ENCODE measurements at places on chromosomes 11 and 22. TPM values are rescaled to one million over a fixed set of nuclear protein-coding genes. Genes with fewer than 3 reads are reported as not detected.

GRCh38 chr11:34072832-34073231 is 21.3 kb downstream of the CAPRIN1 start:
- DNase-seq = no peak

- DNase-seq = no peak
Observed at GRCh38 chr22:40363059-40363458, 7.3 kb upstream of the SGSM3 start.

GRCh38 chr11:86374586-86374985 is at the start of gene CCDC81:
CCDC81 (plus strand) TSS chr11:86374887; CDS start chr11:86375164, 277 bp downstream.
- no peak for DNase-seq

GRCh38 chr11:70891844-70892380 is 360.5 kb downstream of the SHANK2 start:
- no peak for DNase-seq

DNA sequence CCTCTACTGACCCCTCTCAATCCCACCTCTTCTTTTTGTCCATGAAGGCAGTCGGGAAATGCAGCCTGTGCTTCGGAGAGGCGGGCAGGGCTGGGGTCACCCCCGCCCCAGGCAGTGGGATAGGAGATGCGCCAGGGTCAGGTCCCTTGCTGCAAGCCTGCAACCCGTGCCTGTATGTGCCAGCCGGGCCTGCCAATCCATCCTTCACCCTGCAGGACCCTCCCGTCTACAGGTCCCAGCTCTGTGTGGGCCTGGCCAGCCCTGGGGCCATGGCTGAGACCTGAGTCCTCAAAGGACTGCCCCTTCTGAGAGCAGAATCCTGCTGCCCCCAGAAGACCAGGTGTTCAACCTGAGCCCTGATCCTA is 10.9 kb downstream of the ASCL2 start:
- no peak for DNase-seq

- DNase-seq = no peak
Observed at GRCh38 chr11:96524475-96524874, 134.7 kb downstream of the JRKL start.

DNA sequence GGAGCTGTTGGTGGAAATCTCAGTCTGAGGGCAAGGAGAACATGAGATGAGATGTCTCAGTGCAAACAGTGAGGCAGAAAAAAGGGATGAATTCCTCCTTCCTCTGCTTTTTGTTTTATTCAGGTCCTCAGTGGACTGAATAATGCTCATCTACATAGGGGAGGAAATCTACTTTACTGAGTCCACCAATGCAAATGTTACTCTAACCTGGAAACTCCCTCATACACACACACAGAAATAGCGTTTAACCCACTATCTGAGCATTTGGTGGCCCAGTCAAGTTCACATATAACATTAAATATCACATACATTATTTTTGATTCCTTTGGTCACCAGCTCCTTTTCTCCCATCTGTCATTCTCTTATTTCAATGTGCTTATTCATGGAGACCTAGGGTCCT is 418.8 kb downstream of the TMEM135 start:
- no peak for DNase-seq

- no peak for DNase-seq
Observed at GRCh38 chr11:94910270-94910669, 63.1 kb downstream of the CWC15 start.

DNA sequence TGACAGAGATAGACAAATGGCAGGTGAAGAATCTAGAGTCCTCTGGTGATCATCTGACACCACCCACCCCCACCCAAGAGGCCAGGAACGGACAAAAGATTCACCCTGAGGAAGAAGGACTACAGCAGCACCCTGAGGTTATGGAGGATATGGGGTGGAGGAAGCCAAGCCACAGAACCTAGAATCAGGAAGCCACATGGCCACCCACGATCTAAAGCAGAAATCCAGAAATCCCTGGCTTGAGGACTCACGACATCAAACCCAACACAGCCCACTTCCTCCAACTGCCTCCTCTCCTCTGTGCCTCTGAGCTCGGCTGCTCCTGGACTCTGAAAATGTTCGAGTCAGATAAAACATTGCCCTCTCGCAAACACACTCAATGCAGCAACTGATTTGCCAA is 364.3 kb downstream of the SHANK2 start:
- no peak for DNase-seq

GRCh38 chr11:69918938-69919650 is 99.9 kb upstream of the FGF3 start:
- peak; percentile 55 for DNase-seq

DNA sequence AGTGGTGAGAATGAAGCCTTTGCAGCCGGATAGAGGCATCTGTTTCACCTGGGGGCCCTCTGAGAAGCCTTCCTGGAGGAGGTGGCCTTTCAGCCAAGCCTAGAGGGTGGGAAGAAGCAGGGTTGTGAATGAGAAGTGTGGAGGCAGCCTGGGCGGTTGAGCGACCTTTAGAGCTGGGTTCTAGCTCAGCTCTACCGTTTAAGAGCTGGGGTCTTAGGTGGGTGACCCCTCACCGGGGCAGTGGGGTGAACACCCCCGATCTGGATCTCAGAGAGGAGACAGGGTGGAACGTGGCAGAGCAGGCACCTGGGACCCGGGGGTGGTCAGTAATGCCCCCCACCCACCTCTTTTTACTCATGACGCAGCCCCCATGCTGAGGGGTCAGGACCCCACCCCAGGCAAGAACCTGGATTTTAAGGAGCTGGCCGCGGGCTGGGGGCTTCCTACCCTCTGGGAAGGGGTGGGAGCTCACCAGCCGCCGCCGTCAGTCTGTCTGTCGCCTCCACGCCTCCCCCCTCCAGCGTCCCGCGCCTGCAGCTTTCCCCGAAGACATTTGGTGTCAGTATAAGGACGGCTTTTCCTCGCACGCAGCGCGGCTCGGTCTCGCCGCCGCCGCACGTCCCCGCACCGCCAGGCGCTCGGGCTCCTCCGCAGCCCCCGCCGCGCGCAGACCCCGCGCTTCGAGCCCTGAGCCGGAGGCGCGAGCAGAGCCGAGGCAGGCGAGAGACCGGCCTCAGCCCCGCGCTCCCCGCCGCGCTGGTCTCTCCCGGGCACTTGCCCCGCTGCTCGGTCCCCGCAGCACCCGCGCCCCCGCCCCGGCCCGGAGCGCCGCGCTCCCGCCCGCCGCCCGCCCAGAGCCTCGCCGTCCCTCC is 13.3 kb upstream of the CACNA1I start:
- no peak for DNase-seq

GRCh38 chr11:115590254-115590653 is 86.0 kb upstream of the CADM1 start:
- no peak for DNase-seq

- DNase-seq = peak; percentile 66
Observed at GRCh38 chr11:27770576-27770975, 70.3 kb upstream of the BDNF start.

DNA sequence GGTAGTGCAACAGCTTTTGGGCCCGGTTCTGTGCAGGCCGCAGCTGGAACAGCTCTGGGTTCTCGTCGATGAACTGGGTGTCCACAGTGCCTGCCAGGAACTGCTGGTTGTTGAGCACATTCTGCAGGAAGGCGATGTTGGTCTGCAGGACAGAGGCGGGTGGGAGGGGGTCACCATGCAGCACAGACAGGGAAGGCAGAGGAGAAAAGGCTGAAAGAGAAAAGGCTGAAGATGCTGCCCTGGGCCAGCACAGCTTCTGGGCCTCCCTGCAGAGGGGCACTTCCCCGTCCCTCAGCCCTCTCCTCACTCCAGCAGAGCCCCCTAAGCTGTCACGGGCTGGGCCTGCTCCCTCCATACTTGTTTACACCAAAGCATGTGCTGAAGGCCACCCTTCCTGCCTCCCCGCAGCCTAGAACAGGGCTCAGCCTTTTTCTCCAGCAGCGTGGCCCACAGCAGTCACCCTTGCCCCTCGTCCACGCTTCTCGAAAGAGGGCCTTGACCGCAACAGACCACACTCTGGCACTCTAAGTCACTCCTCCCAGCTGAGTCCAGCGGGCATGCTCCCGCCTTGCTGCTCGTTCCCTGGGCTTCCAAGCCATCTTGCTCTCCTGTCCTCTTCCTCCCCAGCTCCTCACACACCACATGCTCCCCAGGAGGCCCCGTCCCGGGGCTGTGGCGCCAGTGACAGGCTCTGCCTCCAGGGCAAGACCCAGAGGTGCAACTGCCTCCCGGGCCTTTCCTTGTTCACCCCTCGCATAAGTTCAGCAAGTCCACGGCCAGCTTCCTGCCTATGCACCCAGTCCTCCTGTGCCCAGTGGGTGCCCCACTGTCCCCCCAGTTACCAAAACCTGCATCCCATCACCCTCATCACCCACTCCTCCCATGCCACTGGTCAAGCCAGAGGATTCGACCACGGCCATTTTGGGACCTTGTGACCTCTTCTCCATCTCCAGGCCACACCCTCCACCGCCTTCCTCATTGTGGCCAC is 3.3 kb upstream of the LRFN4 start:
- no peak for DNase-seq

DNA sequence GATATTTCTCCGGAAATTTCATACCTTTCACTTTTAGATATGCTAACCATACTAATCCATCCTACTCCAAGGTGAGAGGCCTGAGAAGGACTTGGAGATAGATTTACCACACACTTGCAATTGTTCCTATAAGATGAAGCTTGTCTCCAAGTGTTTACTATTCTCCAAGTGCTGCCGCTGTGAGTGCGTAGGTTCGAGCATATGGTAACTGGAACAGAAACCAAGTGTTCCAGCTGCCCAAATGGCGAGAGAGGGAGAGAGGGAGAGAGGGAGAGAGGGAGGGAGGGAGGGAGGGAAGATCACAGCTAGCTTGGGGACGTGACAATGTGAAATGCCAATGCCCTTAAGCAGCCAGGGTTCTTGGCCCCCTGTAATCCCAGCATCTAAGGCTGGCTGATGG is 21.5 kb downstream of the ASCC2 start:
- no peak for DNase-seq

DNA sequence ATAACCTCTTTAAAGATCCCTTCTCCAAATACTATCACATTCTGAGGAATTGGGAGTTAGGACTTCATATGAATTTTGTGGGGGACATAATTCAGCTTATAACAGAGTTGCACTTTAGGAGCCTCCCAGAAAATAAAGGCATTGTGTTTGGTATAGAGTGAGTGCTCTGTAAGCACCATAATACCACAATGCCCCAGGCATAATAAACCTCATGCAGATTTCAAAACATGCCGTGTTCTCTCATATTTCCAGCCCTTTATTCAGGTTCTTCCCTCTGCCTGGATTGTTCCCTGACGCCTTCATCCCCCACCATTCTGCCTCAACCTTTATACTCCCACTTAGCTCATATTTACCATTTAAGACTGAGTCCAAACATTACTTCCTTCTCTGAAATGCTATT is 398.8 kb upstream of the FAT3 start:
- no peak for DNase-seq

- no peak for DNase-seq
Observed at GRCh38 chr22:41844036-41844435, 11.1 kb downstream of the SREBF2 start.

GRCh38 chr11:105046898-105047579 is 1.9 kb upstream of the CARD16 start:
- DNase-seq = peak; percentile 91

GRCh38 chr11:122149202-122149601 is 33.2 kb upstream of the BLID start:
- no peak for DNase-seq

DNA sequence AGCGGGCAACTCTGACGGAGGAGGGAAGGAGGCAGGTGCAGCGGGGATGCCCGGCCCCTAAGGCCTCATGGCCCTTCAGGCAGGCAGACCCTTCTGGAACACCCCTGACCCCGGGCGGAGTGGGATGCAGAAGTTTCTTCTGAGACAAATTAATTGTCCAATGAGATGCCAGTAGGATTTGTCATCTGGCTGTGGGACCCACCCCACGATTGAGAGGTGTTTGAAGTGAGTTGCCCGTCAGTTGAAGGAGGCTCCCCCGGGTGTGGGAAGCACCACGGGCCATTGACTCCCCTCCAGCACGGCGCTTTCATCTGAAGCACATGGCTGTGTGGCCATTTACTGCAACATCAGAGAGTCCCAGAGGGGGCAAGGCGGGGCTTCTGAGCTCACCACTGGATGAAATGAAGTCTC is 527.8 kb downstream of the BRD1 start:
- DNase-seq = no peak

DNA sequence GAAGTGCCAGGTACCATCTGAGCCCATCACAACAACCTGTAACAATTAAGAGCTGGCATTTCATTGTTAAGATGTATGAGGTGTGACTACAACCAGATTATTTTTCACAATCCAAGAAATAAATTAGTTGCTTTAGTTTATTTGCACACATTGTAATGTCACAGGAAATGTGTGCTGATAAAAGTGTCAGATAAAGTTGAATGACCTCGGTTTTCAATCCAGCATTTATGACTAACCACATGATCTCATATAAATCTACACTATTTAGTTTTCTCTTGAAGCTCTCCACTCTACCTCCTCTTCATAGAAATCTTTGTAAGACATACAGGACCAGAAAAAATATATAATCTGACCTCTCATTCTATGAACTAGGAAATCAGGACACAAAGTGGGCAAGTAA is 166.2 kb downstream of the PGR start:
- DNase-seq = no peak

DNA sequence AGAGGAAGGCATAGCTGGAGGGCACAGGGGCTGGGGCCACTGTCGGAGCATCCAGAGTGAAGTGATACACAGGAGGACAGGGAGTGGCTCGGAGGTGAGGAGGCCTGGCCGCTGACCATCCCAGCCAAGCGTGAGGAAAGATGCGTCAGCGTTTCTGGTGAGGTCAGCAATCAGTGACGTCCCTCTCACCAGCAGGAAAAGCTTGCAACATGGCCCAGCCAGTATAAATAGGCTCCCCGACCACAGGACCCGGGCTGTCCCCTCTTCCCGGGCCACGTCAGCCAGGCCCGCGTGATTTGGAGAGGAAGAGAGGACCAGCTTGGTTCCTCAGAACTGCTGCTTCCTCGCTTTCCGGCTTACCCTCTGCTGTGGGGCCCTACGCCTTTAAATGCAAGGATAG is 4.2 kb upstream of the OSM start:
- no peak for DNase-seq

GRCh38 chr22:44664149-44664548 is 37.9 kb upstream of the PRR5 start:
- no peak for DNase-seq

DNA sequence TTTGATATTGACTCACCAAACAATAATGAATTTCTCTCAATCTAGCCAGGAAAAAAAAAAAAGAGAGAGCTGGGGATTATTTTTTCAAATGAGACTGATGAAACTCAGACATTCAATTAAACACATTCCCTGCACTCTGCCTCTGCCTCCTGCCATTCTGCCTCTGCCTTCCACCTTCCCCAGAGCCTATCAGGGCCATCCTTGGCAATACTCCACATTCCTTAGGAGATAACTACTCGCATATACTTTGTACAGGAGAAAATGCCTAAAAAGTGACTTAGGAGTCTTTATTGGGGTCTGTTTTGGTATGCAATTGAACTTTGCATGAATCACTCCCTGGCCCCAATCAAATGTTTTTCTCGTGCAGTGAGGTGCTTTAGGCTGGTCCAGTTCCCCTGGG is 246.6 kb upstream of the PLET1 start:
- DNase-seq = no peak

Gene PHOX2A
- not detected for total RNA-seq

Gene FOLH1
- not detected for total RNA-seq

Gene SIAE
- 12.3 TPM for total RNA-seq

Gene GUCY1A2
- total RNA-seq = 0.07 TPM

Gene PICK1
- 6.5 TPM for total RNA-seq

Gene ZNF215
- total RNA-seq = not detected

Gene OR51B2
- 1.5 TPM for total RNA-seq

Gene ZNF280B
- 3.0 TPM for total RNA-seq

Gene CRYBB1
- total RNA-seq = not detected

Gene TTC12
- total RNA-seq = 9.1 TPM

Gene SCT
- total RNA-seq = not detected

Gene NCAM1
- 9.2 TPM for total RNA-seq

Gene PATE4
- total RNA-seq = not detected

All from A172 (cell line).